NCI-H187 treated with DMSO at 0.1 percent for 48 hours (cell line): ENCODE measurements at places on chromosomes 11 and 22.

DNA sequence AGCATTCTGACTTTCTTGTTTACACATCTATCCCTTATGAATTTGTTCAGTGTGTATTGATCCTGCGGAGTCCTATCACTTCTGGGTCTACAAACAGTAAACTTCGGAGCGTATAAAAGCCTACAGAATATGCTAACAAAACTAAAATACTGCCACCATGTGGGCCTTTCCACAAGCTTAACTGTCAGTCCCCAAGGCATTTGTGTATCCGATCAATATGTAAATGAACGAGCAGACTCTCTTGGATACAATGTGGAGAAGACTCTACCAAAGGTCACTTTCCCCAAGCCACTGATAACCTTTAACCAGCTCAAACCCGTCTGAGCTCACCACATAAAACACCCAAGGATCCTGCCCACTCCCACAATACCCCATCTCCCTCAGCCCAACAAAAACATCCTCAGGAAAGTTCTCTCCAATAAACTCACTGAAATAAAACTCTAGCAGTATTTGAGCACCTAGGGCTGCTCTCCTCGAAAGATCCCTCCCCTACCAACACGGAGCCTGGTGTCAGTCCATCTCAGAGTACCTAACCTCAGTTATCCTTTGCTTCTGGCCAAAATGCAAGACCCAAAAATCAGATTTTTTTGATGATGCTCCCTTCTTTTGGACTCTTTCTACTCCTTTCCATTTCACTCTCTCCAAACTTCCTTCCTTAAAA, 17.8 kb downstream of the ADA2 start:
- DNase-seq = no peak

DNA sequence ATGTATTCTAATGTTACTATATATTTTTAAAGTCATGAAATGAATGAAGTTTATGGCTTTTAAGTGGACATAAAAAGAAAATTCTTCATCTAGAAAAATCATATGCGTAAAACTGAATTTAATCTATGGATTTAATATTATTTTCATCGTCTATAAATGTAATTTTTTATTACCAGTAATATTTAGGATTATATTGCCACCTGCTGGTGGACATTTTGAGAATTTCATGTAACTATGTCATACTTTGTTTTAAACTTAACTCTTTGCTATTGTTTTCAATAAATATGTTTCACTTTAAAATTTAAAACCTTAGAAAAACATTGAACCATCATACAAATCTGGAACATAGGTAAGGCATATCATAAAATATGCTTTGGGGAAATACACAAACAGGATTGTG, 66.5 kb upstream of the CEP126 start:
- DNase-seq = no peak

DNA sequence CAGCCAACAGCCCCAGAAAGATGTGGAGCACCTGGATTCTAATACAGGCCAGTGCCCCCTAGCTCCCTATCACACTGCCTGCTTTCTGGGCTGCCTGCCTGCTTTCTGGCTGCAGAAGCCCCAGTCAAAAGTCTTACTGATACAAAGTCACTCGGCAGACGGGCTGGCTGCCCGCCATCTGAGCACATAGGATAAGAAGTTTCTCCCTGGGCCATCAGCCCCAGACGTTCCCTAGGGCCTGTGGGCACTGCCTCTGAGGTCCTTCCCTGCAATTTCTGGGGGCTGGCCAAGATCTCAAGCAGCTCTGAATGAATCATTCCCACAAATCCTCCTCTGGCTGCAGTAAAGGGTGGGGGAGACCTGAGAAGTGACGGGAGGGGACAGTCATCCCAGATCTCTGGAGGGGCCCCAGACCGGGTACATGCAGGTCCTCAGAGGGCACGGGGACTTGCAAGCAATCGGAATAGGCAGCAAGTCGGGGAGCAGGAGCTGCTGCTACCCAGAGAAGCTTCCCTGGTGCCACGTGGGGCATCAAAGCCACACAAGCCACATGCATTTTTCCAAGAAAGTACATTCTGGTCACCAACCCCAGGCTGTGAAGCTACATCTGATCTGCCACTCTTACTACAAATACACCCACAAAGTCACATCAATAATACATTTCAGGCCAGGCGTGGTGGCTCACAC, 4.7 kb downstream of the TPST2 start:
- no peak for DNase-seq

- no peak for DNase-seq
Observed at GRCh38 chr11:113885897-113886296, 10.5 kb upstream of the USP28 start.

DNA sequence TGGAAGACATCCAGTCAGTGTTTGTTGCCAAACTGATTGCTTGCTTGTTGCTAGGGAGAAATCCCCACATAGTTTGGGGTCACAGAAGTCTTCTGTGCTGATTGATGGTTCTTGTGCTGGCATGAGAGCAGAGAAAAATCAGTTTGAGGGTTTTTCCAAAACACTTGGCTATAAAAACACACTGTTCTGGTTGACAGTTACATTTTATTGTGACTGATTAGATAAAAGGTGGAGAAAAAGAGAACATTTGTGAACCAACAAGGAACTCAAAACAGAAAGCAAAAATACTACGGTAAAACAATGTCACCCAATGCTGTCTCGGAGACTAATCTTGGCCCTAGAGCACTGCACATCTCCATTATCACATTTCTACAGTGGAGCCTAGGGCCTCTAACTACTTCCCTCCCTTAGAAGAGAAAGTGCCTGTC, 14.4 kb upstream of the EIF4G2 start:
- DNase-seq = no peak

DNA sequence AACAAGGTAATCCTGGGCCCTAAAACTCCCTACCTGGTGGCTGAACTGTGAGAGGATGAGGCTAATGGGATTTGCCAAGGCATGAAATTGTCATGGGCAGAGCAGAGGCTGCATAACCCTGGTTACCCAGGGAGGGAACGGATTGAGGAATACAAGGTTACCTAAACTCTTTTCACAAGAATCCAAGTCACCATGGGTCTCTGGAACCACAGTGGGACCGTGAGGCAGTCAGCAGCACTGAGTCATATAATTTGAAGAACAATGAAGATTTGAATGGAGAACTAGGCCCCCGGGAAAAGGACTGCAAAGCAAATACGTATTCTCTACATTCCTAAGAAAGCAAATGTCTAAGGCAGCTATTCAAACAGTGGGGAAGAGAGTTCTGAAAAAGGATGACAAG, 19.8 kb downstream of the CAT start:
- DNase-seq = no peak

GRCh38 chr11:84261707-84262106, 975.5 kb upstream of the CCDC90B start:
- no peak for DNase-seq

DNA sequence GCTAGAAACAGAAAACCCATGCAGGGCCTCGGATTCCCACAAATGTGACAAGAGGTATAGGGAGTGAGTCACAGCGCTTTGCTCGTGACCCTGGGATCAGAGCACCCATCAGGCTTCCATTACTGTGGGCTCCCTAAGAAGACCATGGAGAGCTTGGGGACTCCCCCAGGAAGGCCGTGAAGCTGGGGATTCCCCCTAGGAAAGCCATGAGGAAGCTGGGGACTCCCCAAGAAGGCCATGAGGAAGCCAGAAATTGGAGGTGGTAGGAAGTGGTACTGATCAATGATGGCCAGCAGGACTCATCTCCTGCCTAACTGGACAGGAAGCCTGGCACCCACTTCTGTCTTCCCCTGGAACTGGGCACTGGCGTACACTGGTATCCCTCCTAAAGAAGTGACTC, 10.1 kb upstream of the DCPS start:
- no peak for DNase-seq

DNA sequence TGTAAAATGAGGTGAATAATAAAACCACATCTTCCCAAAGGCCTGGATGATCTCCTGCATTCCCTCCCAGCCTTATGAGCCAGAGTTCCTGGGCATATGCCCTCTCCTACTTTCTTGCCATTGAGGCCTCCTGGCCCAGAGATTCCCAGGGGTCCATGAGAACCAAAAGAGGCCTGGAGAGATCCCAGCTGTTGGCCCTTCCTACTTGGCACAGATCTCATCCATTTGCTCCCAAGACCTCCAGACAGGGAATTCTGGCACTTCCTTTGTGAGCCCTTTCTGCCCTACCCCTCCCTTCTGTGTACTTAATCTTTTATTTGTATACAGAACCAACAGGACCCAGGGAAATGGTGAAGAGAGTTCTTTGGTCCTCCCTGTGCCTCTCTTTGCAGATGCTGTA, 21.4 kb downstream of the POU2F3 start:
- DNase-seq = no peak

- DNase-seq = no peak
Observed at GRCh38 chr11:70397336-70397982, 870 bp upstream of the CTTN start.

- DNase-seq = no peak
Observed at GRCh38 chr11:95257456-95257971, 26.5 kb upstream of the SESN3 start.

DNA sequence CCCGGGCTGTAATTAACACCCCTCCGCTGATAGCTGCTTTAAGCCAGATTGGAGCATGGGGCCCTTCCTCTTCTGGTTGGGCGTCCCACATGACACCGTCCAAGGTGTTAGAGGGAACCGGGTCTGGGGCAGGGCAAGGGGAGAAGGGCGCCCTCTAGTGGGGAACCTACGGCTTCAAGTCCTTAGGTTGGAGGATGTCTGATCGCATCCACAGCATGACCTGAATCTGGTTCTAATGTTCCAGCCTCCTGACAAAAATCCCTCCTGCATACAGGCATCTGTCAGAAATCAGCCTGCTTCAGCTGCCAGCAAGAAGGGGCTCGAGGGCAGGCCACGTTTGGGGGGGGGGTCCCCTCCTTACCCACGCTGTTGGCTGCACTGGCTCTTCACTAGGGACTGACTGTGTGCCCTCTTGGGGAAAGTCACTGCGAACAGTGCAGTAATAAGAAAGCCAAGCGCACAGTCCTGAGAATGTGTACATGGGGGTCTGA, 94.2 kb upstream of the TBCEL start:
- DNase-seq = no peak

- DNase-seq = no peak
Observed at GRCh38 chr11:45884596-45885185, 760 bp upstream of the MAPK8IP1 start.

- no peak for DNase-seq
Observed at GRCh38 chr22:35590634-35591295, 26.4 kb downstream of the MB start.

- DNase-seq = no peak
Observed at GRCh38 chr11:69887841-69888427, 68.7 kb upstream of the FGF3 start.

- no peak for DNase-seq
Observed at GRCh38 chr11:113105592-113105991, 144.4 kb downstream of the NCAM1 start.
